Activated CD8-positive, alpha-beta T cell treated with anti-CD3 and anti-CD28 coated beads, Interleukin-2, amount 10 ng/mL, durations not matched to agents 7 days and 5 days (primary cell): ENCODE measurements at places on chromosomes 6 and 20. TPM values are rescaled to one million over a fixed set of nuclear protein-coding genes. Genes with fewer than 3 reads are reported as not detected.
A peak's percentile ranks its signal among the peaks of the same experiment; 100 is the strongest.

Gene NPEPL1
- total RNA-seq = 26.8 TPM

Gene OR2H2
- not detected for total RNA-seq

Gene MMP24
- not detected for total RNA-seq

Gene CAGE1
- 0.18 TPM for total RNA-seq

Gene NKAIN2
- not detected for total RNA-seq

Gene PLA2G7
- not detected for total RNA-seq

DNA sequence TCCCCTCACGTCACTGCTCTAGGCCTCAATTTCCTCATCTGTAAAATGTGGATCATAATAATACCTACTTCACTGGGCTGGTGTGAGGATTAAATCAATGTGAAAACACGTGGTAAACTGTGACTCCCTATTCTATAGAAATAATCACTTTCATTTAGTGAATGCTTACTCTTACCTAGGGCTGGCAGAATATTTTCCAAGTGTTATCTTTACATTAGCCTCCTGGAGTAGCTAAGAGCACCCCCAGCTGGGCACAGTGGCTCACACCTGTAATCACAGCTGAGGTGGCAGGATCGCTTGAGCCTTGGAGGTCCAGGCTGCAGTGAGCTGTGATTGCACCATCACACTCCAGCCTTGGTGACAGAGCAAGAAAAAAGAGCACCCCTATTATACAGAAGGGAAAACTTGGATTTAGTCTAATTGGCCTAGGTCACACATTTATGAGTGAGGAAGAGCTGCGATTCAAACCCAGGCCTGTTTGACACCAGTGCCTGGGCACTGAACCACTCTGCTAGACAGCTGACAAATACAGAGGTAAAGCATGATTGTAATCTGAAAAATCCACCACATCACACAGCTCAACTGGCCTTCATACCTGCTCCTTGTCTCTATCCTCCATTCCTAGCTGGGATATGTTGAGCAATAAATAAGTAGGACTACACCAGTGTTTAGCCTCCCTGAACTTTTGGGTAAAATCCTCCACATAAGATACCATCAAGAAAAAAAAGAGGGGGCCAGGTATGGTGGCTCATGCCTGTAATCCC is 1.4 kb upstream of the SNTA1 start:
- peak; percentile 50 for DNase-seq
- H3K36me3 ChIP-seq = no peaks in the 10 kb centered on the region

GRCh38 chr6:16802071-16802470 is 40.8 kb upstream of the ATXN1 start:
- no peaks in the 10 kb centered on the region for H3K4me1 ChIP-seq
- DNase-seq = no peak
- H3K27ac ChIP-seq = no peak overlapping the region
- no peak overlapping the region for H3K4me3 ChIP-seq
- H3K36me3 ChIP-seq = no peaks in the 10 kb centered on the region

- H3K27me3 ChIP-seq = peaks cover 29% of the 10 kb centered on the region
- H3K27ac ChIP-seq = no peak overlapping the region
- no peak overlapping the region for H3K4me3 ChIP-seq
- DNase-seq = no peak
- no peaks in the 10 kb centered on the region for H3K36me3 ChIP-seq
Observed at GRCh38 chr6:11021003-11021402, 23.1 kb downstream of the ELOVL2 start.

- no peaks in the 10 kb centered on the region for H3K27me3 ChIP-seq
- peaks cover 9% of the 10 kb centered on the region for H3K4me1 ChIP-seq
- no peak overlapping the region for H3K4me3 ChIP-seq
- no peak overlapping the region for H3K27ac ChIP-seq
- H3K36me3 ChIP-seq = no peaks in the 10 kb centered on the region
- no peak for DNase-seq
Observed at GRCh38 chr20:20457392-20458126, 89.7 kb downstream of the INSM1 start.

DNA sequence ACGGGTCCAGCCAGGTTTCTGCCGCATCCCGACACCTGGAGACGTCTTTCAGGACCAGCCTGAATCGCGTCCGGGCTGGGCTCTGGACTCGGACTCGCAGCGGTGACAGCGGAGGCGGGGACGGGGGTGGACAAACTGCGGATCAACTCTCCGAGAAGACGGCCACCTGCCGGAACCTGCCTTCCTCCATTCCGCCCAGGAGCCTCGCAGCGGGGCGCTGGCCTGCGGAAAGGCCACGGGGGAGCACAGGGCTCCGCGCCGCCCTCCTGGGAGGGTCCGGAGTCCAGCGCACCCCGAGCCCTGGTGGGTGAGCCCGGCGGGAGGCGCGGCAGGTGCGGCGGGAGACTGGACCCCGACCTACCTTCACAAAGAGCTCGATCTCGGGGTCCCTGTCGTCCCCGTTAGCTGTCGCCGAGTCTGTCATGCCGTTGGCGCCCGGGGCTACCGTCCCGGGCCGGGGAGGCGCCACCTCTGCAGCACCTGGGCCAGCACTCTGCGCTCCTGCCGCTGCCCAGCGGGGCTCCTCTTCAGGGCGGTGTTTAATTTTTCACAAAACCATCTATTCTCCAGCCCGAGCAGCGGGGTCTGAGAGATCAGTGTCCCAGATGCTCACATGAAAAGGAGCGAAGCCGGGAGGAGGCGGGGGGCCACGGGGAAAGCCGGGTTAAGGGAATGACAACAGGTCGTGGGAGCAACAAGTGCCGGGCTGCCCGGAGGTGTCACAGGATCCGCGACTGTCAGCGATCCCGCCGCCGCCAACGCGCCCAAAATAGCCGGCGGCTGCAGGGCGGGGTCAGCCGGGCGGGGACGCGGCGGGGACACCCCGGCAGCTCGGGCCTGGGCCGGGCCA is at the start of gene CLIC5:
Gene CLIC5 (minus strand): TSS at position 742 of the 850 bp plus-strand sequence. CDS start 318 bp downstream, at position 424.
- peak within 1 kb of the TSS; percentile 79 for H3K4me3 ChIP-seq
- H3K36me3 ChIP-seq = no peaks in the 10 kb centered on the region
- H3K4me1 ChIP-seq = peaks cover 54% of the 10 kb centered on the region
- H3K27ac ChIP-seq = peak within 1 kb of the TSS; percentile 71
- peak; percentile 34 for DNase-seq
- H3K27me3 ChIP-seq = peaks cover 23% of the 10 kb centered on the region

- no peak for DNase-seq
- no peaks in the 10 kb centered on the region for H3K4me1 ChIP-seq
- no peaks in the 10 kb centered on the region for H3K36me3 ChIP-seq
Observed at GRCh38 chr6:83822629-83823169, 30.5 kb upstream of the RIPPLY2 start.

DNA sequence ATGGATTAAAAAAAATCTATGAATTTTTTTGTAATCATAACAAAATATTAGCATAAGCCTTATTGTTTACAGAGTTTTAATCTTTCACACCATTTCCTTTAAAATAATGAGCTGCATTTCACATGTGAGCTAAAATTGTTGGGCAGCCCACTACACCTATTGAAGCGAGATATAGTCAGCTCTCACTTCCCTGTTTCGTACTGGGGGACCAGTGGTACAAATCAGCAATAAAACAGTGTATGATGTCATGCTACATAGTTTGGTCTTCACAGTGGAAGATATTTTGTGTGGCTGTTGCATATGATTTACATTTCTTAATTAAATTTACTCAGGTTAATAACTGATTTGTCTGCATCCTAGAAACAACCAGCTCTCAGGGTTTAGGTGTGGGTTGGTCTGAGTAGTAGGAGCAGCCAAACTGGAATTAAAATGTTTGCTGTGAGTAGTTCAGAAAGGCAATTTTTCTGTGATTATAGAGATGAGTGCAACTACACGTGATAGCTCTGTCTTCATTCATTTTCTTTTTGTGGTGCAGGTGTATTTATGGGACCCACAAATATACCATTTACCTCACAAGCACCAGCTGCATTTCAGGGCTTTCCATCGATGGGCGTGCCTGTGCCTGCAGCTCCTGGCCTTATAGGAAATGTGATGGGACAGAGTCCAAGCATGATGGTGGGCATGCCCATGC is 99.3 kb downstream of the B3GAT2 start:
- no peak overlapping the region for H3K4me3 ChIP-seq
- no peak overlapping the region for H3K27ac ChIP-seq
- peaks cover 20% of the 10 kb centered on the region for H3K36me3 ChIP-seq
- H3K4me1 ChIP-seq = no peaks in the 10 kb centered on the region

DNA sequence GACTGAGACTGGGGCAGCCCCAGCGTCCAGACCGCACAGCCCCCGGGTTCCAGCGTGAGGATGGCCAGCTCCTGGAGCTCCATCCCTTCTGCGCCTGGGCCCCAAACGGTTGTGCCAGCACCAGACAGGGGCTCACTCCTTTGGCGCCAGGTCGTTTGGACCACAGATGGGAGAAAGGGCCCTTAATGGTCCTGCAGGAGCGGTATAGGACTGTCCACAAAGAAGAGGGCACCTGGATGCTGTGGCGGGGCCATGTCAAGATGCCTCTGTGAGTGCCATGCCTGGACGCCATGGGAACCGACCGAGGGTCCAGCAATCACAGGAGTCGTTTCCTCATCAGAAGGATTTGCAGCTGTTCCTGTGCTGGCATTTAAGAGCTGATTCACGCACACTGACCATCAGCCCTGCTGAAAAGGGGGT is 82.7 kb downstream of the DLL1 start:
- no peak overlapping the region for H3K4me3 ChIP-seq
- H3K4me1 ChIP-seq = peaks cover 6% of the 10 kb centered on the region
- peak; percentile 16 for DNase-seq
- H3K36me3 ChIP-seq = peaks cover 3% of the 10 kb centered on the region

GRCh38 chr6:3786141-3786540 is 34.6 kb upstream of the PXDC1 start:
- no peaks in the 10 kb centered on the region for H3K4me1 ChIP-seq
- H3K4me3 ChIP-seq = no peak overlapping the region
- no peaks in the 10 kb centered on the region for H3K27me3 ChIP-seq
- no peak overlapping the region for H3K27ac ChIP-seq

DNA sequence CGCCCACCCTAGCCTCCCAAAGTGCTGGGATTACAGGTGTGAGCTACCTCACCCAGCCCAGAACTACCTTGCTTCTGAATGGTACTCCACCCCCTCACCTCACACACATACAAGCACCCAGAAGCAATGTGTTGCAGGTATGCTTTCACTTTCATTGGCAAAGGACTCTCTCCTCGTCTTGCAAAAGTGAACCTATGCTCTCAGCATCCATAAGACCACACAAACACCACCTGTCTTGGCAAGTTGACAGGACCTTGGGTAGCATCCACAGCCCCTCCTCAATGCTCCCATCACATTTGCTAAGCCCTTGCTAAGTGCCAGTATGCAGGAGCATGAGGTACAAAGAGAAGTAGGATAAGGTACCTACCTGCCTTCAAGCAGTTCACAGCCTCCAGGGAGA is 3.7 kb downstream of the KIF13A start:
- H3K27ac ChIP-seq = no peak overlapping the region
- H3K4me1 ChIP-seq = peaks cover 7% of the 10 kb centered on the region
- H3K36me3 ChIP-seq = no peaks in the 10 kb centered on the region
- H3K4me3 ChIP-seq = no peak overlapping the region

- no peaks in the 10 kb centered on the region for H3K4me1 ChIP-seq
- H3K27ac ChIP-seq = no peak overlapping the region
- H3K4me3 ChIP-seq = no peak overlapping the region
- peaks cover 20% of the 10 kb centered on the region for H3K27me3 ChIP-seq
- no peaks in the 10 kb centered on the region for H3K36me3 ChIP-seq
Observed at GRCh38 chr6:156407334-156407733, 369.8 kb upstream of the ARID1B start.

- no peak for DNase-seq
- H3K27ac ChIP-seq = no peak overlapping the region
- H3K4me3 ChIP-seq = no peak overlapping the region
Observed at GRCh38 chr6:86193821-86194220, 551.1 kb upstream of the SYNCRIP start.

- no peak overlapping the region for H3K4me3 ChIP-seq
- peaks cover 6% of the 10 kb centered on the region for H3K4me1 ChIP-seq
- peaks cover 2% of the 10 kb centered on the region for H3K27me3 ChIP-seq
- DNase-seq = no peak
- no peak overlapping the region for H3K27ac ChIP-seq
Observed at GRCh38 chr6:16956361-16956760, 145.5 kb upstream of the STMND1 start.

GRCh38 chr20:40010483-40010882 is 678.6 kb downstream of the MAFB start:
- H3K27ac ChIP-seq = no peak overlapping the region
- H3K4me1 ChIP-seq = no peaks in the 10 kb centered on the region
- H3K36me3 ChIP-seq = no peaks in the 10 kb centered on the region
- H3K4me3 ChIP-seq = no peak overlapping the region
- no peak for DNase-seq

- peaks cover 2% of the 10 kb centered on the region for H3K27me3 ChIP-seq
- H3K27ac ChIP-seq = peak overlapping the region; percentile 59
- H3K4me3 ChIP-seq = peak overlapping the region; percentile 39
- peak; percentile 56 for DNase-seq
Observed at GRCh38 chr6:134873500-134874388, 76.2 kb downstream of the ALDH8A1 start.

DNA sequence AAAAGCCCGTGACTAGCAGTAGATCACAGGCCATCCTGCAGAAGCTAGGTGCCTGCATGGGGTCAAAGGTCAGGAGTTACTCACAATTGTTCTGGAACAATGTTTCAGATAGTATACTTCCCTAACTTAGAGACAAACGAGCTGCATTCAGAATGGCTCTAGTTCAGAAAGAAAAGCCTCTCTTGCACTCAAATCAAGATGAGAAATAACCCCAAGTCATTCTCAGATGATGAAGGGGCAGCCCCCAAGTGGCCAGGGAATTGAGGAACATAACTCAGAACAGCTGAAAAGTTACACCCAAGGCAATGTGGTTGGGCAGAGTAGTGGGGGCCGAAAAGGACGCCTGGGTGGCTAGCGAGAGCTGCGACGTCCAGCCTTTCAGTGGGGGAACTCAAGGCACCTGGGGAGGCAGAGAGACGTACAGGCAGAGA is 27.8 kb downstream of the FYN start:
- no peak overlapping the region for H3K27ac ChIP-seq
- DNase-seq = no peak
- no peaks in the 10 kb centered on the region for H3K27me3 ChIP-seq
- H3K4me3 ChIP-seq = no peak overlapping the region
- H3K4me1 ChIP-seq = peaks cover 16% of the 10 kb centered on the region
- peaks cover 46% of the 10 kb centered on the region for H3K36me3 ChIP-seq

DNA sequence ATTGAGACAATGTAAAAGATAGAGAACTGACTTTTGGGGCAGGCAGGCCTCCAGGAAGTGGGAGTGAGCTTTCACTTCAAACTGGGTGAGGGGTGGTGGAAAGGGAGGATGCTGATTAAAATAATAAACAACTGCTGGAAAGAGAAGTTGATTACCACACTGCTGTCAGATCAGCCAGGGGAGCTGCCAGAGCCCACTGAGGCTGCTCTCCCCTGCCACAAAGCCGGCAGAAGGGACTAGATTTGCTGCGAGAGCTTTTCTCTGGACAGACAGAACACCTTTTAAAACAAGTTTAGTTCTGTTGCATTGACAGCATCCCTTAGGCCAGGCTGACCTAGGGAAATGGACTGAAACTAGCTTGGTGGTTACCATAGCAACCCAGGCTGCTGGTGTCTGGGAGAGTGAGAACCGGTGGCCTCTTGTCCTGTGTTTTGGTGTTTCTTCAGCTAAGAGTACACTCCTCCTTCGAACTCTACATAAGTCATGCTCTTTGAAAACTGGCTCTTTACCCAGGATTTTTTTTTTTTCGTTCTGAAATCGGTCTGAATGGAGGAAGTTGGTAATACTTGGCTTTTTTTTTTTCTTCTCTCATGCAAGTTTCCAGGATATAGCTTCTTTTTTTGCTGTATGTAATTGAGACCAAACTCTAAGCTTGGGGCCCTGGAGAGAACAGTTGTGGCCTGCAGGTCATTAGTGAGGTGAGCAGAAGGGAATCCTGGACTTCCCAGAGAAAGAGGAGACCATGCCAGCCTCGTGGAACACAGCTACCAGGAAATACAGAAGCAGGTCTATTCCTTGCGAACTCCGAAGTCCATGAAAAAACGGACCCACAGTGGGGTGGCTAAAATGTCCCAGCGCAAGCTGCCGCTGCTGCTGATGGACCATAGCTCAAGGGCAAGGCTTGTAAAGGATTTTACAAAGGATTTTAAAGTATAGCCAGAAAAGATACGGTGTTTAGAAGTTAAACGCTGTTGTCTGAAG is 374.4 kb downstream of the UTRN start:
- DNase-seq = peak; percentile 26
- H3K4me3 ChIP-seq = no peak overlapping the region
- peak overlapping the region; percentile 73 for H3K27ac ChIP-seq
- H3K36me3 ChIP-seq = peaks cover 11% of the 10 kb centered on the region
